ENCODE measurements at places on chromosomes 16 and 17.

DNA sequence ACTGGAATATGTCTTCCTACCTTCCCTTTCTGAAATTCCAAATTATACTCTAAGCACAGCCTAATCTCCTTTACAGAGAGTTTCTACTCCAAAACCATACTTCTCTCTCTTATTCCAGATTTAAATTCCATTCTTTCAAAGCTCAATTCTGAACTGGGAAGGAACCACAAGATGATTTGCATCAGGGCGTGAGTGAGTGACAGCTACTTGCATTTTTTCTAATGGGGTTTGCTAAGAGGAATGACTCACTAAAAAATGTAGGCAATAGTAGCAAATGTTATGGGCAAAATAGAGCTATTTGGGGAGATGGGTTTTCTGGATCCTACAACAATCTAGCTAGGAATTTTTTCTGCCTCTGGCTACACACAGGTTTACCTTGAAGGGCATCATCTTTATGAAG lies 244.6 kb upstream of the PSMD7 start:
- no peak for DNase-seq

- DNase-seq = no peak
Measured at GRCh38 chr17:65314212-65314611, 177.0 kb downstream of the RGS9 start.

DNA sequence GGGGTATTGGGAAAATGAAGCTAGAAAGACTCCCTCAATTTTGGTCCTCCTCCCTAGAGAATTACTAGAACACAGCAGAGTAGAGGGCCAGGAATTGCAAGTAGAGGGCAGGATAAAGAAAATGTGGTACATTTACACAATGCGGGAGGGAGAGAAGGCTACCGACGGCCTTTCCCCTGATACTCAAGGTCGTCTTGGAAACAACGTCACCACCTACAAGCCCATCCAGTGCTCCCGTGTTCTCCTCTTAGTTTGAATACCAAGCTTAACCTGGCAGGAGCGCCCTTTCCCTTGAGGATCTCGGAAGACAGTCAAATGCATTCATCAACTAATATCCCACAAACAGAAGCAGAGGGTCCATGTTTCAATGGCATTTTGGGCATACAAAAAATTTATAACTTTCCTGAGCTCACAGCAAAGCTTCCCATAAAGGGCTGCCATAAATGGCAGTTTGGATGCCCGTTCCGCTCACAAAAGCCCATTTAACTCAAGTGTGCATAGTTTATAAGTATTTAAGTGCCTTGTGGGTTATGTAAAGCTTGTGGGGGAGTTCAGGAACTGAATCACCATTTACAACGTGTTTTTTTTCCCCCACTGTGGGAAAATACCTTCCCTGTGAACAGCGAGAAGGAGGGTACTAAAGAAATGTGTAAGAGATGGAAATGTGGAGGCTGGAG lies 414.6 kb downstream of the SLC39A11 start:
- DNase-seq = no peak

DNA sequence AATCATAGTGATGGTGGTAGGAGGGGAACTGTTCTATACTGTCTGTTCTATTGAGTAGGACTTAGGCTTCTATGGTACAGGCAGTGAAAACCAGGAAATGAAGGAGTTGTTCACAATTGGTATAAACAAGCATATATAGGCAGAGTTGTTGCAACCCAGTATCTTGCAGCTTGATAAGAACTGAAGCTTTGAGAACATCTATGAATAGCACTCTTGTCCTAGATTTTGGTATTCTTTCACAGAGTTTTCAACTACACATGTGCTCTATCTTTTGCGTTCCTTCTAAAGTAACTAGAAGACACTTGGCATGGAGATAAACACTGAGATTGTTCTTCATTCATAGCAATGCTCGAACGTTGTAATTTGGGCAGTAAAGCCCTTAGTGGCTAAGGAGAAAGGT lies 91.8 kb downstream of the KCNJ2 start:
- no peak for DNase-seq

DNA sequence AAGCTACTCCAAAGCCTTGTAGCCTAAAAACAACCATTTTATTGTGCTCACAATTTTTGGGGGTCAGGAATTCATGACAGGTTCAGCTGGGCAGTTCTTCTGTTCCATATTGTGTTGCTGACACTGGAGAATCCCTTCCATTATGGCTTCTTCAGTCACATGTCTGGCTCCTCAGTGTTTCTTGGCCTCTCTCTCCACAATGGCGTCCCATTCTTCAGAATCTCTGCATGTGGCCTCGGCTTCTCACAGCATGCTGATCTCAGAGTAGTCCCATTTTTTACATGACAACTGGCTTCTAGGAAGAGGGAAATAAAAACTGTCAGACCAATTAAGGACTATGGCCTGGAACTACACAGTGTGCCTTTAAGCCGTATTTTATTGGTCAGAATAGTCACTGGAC lies 49.7 kb downstream of the NF1 start:
- DNase-seq = no peak

DNA sequence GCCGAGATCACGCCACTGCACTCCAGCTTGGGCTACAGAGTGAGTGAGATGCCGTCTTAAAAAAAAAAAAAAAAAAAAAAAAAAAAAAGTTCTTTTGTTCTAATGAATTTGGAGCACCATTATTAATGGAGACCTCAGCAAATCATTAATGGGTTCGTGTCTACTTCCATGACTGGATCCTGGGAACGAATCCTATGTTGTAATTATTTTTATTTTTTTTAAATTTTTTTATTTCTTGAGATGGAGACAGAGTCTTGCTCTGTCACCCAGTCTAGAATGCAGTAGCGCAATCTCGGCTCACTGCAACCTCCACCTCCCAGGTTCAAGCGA lies 30.7 kb downstream of the SPOP start:
- DNase-seq = no peak

GRCh38 chr17:4554997-4555799 lies at the start of gene MYBBP1A:
TSS of gene MYBBP1A (minus strand) at chr17:4555384. CDS start at chr17:4555324, 60 bp downstream.
- peak; percentile 96 for DNase-seq

DNA sequence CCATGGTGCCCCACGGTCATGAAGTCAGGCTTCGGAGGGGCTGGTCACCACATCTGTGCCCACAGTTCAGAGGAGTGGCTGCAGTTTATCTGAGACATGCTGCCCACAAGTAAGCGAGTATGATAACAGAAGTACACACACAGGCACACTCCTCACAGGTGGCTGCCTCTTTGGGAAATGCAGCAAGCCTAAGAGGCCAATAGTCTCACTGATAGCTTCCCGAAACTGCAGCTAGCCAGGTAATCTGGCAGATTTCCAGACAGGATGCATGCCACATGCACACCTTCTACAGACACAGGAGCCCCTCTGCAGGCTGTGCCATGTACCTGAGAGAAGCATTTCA lies 12.6 kb upstream of the GFOD2 start:
- no peak for DNase-seq

DNA sequence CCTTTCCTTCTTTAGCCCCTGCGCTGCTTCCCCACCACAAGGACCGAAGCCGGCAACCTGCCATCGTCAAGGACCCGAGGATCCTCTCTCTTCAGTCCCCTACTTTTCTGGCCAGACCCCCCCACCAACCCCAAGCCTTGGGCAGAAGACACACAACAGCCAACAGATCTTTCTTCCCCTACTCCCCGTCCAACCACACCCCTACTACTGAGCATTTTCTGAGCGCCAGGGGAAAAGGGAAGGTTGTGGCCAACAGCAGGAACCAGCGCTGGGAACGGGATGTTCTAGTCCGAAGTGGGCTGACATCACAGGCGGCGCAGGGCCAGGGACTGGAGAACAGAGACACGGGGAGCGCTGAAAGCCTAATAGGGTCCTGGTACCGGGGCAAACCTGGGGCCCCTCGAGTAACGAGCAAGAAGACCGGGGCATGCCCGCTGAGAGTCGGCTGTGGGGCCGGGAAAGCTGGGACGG lies 528 bp downstream of the PER1 start:
- peak; percentile 56 for DNase-seq

GRCh38 chr17:61484174-61484573 lies 32.0 kb downstream of the TBX4 start:
- no peak for DNase-seq

DNA sequence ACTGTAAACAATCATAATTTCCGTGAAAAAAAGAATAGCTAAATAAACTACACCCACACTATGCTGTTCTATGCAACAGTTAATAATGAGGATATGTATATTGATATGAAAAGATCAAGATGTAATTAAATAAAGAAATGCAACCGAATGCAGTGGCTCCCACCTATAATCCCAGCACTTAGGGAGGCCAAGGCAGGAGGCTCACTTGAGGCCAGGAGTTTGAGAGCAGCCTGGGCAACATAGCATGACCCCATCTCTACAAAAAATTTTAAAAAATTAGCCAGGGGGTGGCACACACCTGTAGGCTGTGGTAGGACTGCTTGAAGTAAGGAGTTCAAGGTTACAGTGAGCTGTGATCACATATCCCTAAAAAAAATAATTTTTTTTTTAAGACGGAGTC lies 14.9 kb downstream of the CENPV start:
- DNase-seq = no peak

DNA sequence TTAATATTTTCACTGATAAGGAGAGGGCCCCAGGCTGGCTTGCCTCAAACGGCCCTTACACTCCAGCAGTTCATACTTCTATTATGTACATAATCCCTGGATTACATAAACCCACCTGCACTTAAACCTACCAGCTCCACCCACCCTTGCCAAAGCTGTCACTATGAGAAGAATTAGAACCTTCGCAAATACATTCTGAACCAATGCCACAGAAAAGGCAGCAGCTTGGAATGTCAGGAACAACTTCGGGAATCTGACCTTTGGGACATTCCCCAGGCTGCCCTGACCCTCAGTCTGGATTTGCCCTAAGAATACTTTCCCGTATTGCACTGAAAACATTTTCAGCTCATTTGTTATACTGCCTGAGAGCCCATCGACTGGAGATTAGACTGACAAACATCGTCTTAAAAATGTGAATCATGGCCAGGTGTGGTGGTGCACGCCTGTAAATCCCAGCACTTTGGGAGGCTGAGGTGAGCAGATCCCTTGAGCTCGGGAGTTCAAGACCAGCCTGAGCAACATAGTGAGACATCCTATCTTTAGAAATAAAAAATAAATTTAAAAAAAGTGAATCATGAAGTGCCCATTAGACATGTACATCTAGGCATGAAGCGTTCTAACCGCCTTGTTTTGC lies 21.0 kb upstream of the SEC14L1 start:
- no peak for DNase-seq

- DNase-seq = no peak
Measured at GRCh38 chr16:88859381-88860091, 2.6 kb downstream of the TRAPPC2L start.

GRCh38 chr17:36149296-36149820 lies 27.1 kb downstream of the TBC1D3B start:
- no peak for DNase-seq

- DNase-seq = no peak
Measured at GRCh38 chr17:79836510-79836971, 2.7 kb downstream of the CBX4 start.

- DNase-seq = no peak
Measured at GRCh38 chr16:8505327-8505991, 84.9 kb downstream of the TMEM114 start.

- no peak for DNase-seq
Measured at GRCh38 chr17:17957584-17957916, 14.7 kb downstream of the TOM1L2 start.

GRCh38 chr17:73105431-73105830 lies 12.9 kb upstream of the SLC39A11 start:
- no peak for DNase-seq

GRCh38 chr17:7873051-7873450 lies 15.2 kb downstream of the CYB5D1 start:
- no peak for DNase-seq

GRCh38 chr17:29115961-29116803 lies 64.0 kb downstream of the MYO18A start:
- DNase-seq = peak; percentile 36

- DNase-seq = no peak
Measured at GRCh38 chr17:64096037-64096436, 33.9 kb downstream of the ERN1 start.

GRCh38 chr17:65742403-65743307 lies 181.2 kb upstream of the AXIN2 start:
- no peak for DNase-seq

GRCh38 chr17:61996916-61997605 lies 68.0 kb downstream of the MED13 start:
- no peak for DNase-seq

DNA sequence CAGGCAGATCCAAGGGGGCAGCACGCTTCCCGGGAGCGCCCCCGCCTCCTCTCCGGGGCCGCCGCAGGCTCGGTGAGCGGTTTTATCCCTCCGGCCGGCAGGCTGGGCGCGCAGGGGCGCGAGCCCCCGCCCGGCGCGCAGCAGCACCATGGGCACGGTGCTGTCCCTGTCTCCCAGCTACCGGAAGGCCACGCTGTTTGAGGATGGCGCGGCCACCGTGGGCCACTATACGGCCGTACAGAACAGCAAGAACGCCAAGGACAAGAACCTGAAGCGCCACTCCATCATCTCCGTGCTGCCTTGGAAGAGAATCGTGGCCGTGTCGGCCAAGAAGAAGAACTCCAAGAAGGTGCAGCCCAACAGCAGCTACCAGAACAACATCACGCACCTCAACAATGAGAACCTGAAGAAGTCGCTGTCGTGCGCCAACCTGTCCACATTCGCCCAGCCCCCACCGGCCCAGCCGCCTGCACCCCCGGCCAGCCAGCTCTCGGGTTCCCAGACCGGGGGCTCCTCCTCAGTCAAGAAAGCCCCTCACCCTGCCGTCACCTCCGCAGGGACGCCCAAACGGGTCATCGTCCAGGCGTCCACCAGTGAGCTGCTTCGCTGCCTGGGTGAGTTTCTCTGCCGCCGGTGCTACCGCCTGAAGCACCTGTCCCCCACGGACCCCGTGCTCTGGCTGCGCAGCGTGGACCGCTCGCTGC lies 832 bp downstream of the CDK5R1 start:
- DNase-seq = peak; percentile 17

- no peak for DNase-seq
Measured at GRCh38 chr16:57152096-57153093, 33.4 kb downstream of the PSME3IP1 start.

DNA sequence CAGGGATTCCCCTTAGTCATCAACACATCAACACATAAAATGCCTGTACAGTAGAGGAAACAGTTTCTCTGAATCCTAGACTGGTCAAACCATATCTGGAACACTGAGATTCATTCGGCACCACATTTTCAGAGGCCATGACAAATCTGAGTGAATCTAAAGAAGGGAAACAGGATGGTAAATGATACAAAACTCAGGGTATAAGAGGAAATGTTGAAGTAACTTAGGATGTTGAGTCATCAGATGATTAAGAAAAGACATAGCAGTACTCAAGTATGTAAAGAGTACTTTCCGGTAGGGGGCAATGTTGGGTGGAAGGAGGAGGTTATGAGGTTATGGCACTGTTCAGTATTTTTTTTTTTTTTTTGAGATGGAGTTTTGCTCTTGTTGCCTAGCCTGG lies 358.5 kb upstream of the PMFBP1 start:
- DNase-seq = no peak

- no peak for DNase-seq
Measured at GRCh38 chr17:1726626-1727257, 2.2 kb downstream of the WDR81 start.

GRCh38 chr17:44992242-44992939 lies 24.3 kb upstream of the C1QL1 start:
- no peak for DNase-seq

DNA sequence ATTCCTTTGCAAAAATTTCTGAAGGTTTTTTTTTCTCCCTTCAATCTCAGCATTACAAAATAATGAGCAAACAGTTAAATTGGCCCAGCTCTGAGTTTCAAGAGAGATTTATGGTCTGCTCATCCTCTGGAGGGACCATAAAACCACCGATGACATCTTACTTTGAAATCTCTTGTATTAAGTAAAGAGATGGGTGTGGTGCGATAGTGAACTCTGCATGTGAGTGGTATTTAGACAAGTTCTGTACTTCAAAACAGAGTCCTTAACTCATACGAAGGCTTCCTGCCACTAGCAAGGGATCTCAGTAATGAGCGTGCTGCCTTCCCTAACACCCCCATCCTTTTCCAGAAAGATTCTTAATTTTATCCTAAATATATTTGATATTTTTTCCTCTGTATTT lies 2.1 kb downstream of the FAM20A start:
- DNase-seq = no peak

All from CD4-positive, alpha-beta T cell treated with Interleukin-21 for 1 hour (primary cell).